Activated CD8-positive, alpha-beta memory T cell treated with anti-CD3 and anti-CD28 coated beads for 1 hour (primary cell): ENCODE measurements at places on chromosomes 6 and 20.

GRCh38 chr6:788058-788457 lies 95.1 kb upstream of the EXOC2 start:
- no peak for DNase-seq

DNA sequence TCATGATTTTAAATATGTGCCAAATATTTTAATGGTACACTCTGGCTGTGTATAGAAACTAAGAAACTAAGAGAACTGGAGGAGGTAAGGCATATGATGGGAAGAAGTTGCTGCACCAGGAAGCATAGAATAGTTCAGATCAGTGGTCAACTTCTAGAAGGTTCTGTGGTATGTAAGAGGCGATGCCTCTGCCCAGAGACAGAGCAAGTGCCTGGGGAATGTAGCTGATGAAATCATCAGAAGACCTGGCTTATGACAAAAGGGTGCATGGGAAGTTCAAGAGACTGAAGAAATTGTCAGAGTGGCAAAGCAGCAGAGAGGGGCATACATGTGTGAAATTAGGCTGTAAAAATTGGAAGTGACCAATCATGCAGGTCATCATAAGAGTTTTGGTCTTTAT lies 580.8 kb downstream of the BMP2 start:
- DNase-seq = no peak

GRCh38 chr6:113570641-113571040 lies 286.5 kb upstream of the MARCKS start:
- no peak for DNase-seq

- DNase-seq = no peak
These were observed 725 bp upstream of the ISM1 start for GRCh38 chr20:13220194-13220903.

DNA sequence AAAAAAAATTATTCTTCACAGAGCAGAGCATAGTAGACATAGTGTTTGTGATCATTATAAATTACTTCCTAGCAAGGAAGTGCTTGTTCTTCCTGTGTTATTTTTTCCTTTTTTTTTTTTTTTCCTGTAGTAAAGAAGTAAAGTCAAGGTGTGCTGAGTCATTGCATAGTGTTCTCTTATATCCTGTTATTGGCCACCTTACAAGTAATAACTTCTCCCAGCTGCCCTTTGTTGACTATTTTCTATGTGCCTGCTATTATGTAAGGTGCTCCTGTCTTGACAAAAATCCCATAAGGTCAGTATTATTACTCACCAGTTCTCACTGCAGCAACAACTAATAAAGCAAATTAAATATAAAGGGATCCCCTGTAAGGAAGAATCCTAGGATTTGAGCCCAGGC lies 195.3 kb downstream of the GJA1 start:
- DNase-seq = no peak
